ENCODE measurements at places on chromosomes 13 and 19.

GRCh38 chr13:25910991-25911419, 140.8 kb downstream of the SHISA2 start:
- no peak for DNase-seq

DNA sequence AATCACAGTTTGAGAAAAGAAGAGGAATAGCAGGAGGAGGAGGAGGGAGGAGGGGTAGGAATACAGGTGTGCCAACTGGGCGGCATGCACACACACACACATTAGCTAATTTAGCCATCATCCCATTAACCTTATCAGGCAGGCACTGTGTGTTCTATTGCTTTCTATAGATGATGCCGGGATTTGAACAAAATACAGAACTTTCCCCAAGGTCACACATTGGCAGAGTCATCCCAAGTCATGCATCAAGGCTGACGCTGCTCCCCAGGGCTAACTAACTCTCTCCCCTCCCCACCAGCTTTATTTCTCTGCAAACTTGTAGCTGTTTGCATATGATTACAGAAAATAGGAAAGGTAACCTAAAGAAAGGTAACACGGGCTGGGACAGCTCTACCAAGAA, 83.0 kb downstream of the NUFIP1 start:
- no peak for DNase-seq

GRCh38 chr19:49363268-49364082, at the start of gene DKKL1:
TSS of gene DKKL1 (plus strand) at chr19:49363877. CDS start at chr19:49363999, 122 bp downstream.
- DNase-seq = peak; percentile 99

- DNase-seq = no peak
These were observed 469 bp upstream of the RNF6 start for GRCh38 chr13:26222520-26223046.

- no peak for DNase-seq
These were observed 1.7 kb downstream of the IL4I1 start for GRCh38 chr19:49894879-49895565.

DNA sequence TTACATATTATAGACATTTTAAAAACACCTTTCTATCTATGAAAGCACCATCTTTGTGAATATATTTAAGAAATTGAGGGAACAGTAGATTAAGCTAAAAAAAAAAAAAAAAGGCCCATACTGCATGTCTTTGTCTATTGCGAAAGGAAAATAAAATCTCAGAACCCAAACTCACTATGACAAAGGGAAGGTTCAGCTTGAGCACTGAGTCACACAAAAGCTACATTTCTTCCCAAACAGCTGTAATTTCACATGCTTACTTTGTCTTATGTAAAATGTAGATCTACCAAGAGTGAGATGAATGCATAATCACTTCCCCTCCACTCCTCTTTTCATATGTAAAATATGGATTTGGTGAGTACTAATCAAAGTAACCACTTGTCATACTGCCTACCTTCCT, 640.1 kb upstream of the KLF12 start:
- DNase-seq = no peak

- no peak for DNase-seq
These were observed 29.9 kb downstream of the UCHL3 start for GRCh38 chr13:75579529-75579928.

DNA sequence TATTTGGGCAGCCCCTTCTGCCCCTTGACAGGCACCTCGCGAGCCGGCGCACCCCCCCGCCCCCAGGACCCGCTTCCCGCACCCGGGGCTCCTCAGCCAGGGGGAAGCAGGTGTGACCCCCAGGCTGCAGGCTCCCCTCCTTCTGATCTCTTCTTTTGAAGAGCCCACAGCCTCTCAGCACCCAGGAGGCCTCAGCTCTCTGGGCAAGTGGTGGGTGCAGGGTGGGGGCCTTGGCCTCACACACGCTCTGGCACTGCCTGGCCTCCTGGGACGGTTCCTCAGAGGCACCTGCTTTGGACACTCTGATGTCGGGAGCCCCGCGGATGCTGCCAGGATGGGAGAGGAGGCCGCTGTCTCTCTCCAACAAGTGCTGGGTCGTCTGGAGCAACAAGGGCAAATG, 1.5 kb upstream of the C13orf46 start:
- DNase-seq = no peak

DNA sequence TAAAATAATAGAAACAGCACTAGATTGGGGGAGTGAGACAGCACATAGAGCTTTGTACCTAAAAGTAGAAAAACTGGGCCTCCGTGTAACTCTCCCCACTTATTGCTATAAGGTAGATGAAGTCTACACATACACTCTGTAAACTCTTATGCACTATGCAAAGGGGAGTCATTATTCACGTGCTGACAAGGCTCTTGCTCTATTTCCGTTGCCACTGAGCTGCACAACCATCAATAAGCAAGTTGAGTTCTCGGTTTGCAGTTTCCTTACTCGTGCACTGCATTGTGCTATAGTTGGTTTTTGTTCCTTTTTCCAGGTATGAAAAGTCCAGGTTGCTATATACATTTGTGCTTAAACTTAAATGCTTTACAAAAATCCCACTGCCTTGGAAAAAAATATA, 294.0 kb upstream of the DACH1 start:
- DNase-seq = no peak

DNA sequence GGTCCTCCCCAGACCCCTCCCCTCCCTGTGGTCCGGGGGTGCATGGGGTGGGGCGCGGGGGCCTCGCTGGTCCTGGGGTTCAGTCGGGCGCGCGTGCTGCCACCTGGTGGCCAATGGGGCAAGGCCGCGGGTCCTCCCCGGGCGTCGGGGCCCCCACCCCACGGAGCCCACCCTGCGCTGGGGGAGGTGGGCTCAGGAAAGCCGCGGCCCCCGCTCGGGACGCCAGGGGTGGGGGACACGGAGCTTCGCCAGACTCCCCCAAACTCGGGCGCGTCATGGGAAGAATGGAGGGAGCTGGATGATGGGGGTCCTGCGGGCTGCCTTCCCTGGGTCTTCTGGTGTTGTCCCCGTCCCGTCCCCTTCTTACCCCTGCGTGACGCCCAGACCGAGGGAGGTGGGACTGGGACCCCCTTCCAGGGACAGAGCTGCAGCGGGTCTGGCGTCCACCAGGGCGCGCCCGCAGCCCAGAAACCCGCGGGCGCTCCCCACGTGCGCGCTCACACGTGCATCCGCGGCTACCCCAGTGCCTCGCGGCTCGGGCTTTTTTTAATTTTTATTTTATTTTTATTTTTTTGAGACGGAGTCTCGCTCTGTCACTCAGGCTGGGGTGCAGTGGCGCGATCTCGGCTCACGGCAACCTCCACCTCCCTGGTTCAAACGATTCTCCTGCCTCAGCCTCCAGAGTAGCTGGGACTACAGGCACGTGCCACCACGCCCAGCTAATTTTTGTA, 19.8 kb upstream of the TCF3 start:
- DNase-seq = no peak

- DNase-seq = no peak
These were observed 30.2 kb downstream of the MAP4K1 start for GRCh38 chr19:38587562-38587961.

GRCh38 chr19:10085641-10086590, at the start of gene SHFL:
TSS of gene SHFL (plus strand) at chr19:10086317. CDS start at chr19:10086428, 111 bp downstream.
- no peak for DNase-seq

DNA sequence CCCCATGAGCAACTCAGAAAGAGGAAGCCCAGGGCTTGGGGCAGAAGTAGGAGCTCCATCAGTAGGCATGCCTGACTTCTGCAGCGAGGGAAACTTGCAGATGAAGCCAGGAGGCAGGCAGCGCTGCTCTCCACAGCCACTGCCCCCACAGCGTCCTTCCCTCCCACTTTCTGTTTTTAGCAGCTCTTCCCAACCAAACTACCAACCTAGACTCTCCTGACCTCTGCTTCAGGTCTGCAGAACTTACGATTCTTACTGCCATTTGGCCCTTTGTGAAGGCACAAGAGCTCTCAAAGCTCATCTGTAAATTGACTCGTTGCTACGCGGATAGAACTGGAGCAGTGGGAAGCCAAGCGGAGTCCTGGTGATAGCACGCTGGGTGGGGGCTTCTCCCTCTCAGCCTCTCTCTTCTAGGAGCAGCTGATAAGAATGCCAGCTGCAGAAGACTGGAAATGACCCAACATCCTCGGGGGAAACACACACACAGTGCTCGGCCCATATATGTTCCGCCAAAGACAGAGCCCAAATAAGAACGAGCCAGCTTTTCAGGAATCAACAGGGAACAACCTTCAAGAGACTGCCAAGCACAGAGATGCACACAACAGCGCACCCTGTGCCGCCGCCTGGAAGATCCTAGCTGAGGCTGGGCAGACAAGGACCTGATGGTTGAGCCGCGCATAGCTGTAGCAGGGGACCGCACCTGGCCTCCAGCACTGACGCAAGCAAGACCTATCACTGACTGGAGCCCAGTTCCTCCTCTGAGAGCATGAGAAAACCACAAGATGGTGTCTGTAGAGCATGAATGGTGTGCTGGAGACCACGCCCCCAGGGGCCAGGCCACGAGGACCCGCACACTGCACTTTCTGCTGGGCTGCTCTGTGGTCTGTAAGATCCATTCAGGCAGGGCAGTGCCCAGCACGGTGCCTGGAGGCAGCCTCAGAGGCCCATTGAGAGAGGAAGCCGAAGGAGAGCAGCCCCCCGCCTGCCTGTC, 15.9 kb upstream of the SLC35E1 start:
- no peak for DNase-seq

All from HFF-Myc (cell line).